ENCODE measurements at places on chromosomes 7 and 10.

GRCh38 chr10:23445591-23445990 lies 6.7 kb downstream of the OTUD1 start:
- no peak for DNase-seq

DNA sequence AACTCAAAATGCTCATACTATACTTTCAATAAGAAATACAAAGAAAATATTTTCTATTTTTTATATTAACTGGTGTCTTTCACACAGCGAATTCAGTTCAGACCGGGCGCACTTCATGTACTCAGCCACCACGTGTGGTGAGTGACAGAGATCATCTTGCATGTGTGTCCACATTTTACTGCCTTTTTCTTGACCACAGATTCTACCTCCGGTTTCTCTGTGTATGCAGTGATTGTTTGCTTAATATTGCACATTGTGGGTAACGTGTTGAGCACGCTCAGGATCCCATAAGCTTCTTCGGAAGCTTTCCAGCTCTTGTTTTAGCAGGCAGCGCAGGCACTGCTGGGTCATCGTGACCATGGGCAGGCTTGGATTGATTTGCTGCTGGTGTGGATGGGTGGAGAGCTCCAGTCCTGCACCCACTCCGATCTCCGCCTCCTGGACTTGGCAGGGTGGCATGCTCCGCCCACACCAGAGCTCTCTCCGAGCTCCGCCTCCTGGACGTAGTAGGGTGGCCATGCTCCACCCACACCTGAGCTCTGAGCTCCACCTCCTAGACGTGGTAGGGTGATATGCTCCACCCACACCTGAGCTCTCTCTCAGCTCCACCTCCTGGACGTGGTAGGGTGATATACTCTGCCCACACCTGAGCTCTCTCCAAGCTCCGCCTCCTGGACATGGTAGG lies 253.3 kb downstream of the DIP2C start:
- DNase-seq: no peak

- no peak for DNase-seq
Measured at GRCh38 chr7:129664029-129665012, 52.8 kb downstream of the NRF1 start.

DNA sequence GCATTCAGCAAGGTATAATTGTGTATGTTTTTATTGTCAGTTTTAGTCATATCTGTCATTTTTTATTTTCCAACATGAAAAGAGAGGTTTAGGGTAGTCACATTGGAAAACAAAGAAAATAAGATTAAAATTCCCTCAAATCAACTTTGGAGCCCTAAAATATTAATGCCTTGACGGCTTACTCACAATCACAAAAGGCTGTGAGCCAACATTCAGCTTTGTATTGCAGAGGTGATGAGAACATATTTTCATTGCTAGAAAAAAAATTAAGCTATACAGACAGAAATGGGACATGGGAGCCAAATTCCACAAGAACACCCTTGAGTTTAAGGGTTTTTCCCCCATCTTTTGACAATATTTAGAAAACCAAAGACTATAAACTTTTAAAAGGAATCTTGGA lies 30.2 kb downstream of the CALD1 start:
- DNase-seq: no peak

DNA sequence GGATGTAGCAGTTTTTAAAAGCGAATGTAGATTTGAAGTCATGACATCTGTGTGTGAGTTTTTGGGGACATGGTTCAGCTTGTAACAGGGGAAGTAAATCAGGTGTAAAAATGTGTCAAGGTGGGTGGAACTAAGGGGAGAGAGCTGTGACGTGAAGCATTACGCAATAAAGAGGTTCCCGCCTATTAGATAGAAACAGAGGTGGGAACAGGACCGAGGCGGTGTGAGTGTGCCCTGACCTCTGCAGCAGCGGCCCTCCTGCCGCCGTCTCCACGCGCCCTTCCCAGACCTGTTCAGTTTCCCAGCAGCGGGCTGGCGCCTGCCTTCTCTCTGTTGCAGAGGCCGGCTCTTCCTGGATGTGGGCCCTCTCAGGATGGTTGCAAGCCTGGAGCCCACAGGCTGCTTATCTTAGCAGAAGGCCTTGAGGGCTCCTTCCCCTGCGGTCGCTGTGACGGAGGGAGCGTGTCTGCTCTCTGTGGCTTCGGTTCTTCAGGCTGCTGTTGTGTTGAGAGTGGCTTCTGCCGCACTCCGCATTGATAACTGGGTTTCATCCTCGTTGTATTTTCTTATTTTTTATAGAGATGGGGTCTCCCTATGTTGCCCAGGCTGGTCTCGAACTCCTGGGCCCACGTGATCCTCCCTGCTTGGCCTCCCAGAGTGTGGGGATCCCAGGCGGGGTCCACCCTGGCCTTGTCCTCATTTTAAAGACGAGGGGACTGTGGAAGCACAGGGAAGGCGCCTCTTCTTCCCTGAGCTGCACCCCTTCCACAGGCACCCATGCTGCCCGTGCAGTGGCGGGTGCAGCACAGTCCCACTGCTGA lies 65.0 kb downstream of the DNAJB6 start:
- no peak for DNase-seq

- no peak for DNase-seq
Measured at GRCh38 chr10:105284476-105285215, 643.6 kb downstream of the SORCS3 start.

GRCh38 chr7:151311294-151311864 lies 30.2 kb upstream of the NUB1 start:
- no peak for DNase-seq

GRCh38 chr10:88152728-88153133 lies 289.3 kb downstream of the PTEN start:
- no peak for DNase-seq

- DNase-seq: peak; percentile 18
Measured at GRCh38 chr7:41940760-41941343, 238.0 kb upstream of the INHBA start.

GRCh38 chr10:130227883-130228282 lies 91.7 kb downstream of the GLRX3 start:
- no peak for DNase-seq

GRCh38 chr7:83441-83840 lies 108.9 kb upstream of the FAM20C start:
- no peak for DNase-seq

DNA sequence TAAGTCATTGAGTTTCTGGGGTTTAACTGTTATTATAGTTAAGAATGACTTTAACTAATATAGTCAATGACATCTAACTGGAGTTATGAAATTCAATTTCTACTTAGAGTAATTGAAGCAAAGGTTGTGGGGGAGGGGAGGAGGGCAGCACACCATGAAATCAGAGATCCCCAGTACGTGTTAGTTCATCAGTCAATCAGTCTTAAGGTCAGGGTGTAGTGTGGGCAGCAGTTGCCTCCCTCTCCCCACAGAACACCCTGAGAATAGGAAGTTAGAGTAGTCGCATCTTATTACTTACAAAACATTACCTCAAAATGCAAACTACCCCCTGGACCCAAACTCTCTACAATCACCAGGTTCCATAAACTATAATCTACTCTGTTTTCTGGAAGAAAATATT lies 7.0 kb upstream of the HPS1 start:
- DNase-seq: no peak

DNA sequence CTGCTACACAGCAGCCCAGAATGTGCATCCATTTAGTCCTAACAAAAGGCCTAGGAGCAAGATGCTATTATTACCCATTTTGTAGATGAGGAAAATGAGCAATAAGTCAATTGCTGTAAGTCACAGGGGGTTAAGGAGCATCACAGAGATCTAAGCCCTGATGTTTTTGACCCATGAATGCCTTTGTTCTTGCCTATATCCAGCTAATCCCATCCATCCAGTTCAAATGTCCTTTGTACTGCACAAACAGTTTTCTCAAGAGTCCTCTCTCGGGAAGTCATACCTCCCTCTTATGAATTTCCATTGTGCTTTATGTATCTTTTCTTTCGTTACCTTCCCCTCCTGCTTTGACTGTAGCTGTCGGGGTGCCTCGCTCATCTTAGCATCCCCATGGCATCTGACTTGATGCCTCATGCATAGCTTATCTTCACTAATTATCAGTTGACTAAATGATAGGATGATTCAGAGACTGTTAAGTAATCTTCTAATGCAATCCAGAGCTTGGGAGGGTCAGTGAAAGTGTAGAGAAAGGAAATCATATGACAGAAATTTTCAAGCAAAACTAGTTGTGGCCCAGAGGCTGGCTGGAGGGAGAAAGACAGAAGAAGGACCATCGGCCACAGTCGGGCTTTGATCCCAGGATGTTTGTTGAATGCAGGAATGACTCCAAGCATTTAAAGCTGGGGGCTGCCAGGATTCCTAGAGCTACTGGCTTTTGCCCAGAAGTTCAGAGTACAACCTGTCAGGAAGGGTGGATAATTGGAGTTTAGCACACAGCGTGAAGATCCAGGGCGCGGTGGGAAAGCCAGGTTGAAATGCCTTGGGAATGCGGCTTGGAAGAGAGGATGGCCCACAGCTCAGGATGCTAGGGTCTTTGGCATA lies 23.5 kb downstream of the BLVRA start:
- no peak for DNase-seq

GRCh38 chr7:149686011-149686410 lies 87.4 kb downstream of the ZNF467 start:
- no peak for DNase-seq

DNA sequence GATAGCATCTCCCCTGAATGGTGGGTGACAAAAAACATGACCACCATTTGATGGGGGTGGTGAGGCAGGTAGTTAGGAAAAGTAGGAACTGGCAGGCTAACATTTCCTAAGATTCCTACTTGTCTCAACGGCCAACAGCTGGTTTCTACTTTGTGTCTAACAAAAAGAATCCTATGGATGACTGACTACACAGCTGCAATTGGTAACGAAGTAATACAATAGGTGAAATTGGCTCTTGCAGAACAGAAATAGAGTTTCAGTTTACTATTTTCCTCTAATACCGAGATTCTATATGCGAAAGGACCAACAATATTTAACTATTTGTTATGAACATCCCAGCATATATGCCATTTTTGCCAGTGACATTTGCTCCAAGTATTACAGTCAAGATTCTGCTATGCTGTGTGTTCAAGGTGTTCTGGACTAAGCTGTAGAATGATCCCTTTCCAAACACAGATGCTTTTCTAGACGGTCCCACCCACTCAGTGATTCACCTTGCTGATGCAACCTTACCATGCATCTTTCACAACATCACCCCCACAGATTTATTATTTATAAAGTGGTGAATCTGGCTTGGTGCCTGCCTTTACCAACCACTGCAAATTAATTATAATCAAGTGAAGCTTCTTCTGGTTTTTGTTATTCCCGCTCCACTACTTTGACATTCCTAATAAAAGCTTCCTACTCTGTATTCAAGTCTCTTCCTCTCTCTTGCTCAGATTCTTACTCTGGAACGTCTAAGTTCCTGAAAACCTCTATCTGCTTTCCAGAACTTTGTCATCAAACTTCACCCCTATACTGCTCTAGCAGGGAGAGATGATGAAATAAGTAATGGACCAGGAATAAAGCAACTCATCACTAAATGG lies 16.8 kb downstream of the BBIP1 start:
- DNase-seq: peak; percentile 24

GRCh38 chr10:35259769-35260397 lies 76.4 kb upstream of the CCNY start:
- no peak for DNase-seq

DNA sequence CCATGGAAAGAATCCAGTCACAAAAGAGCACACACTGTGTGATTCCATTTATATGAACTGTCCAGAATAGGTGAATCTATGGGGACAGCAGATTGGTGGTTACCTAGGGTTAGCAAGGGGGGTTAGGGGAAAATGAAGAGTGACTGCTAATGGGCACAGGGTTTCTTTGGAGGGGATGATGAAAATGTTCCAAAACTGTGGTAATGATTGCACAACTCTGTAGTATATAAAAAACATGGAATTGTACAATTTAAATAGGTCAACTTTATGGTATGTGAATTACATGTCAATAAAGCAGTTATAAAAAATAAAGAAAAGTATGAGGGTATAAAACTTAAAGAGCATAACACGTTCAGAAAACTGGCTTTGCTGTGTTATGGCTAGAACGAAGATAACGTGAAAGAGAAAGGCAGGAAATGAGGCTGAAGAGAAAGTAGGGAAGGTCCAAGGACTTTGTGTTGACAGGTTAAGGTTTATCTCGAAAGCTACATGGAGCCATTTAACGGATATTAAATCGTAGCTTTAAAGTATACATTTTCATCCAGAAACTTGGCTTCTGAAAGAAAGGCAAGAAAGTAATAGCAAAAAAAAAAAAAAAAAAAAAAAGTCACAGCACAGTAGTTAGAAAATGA lies 26.4 kb upstream of the MSS51 start:
- no peak for DNase-seq

- DNase-seq: no peak
Measured at GRCh38 chr10:116891208-116891607, 41.9 kb downstream of the ENO4 start.

GRCh38 chr10:18472977-18473376 lies 178.4 kb downstream of the NSUN6 start:
- no peak for DNase-seq

- no peak for DNase-seq
Measured at GRCh38 chr7:47149971-47150370, 431.9 kb downstream of the TNS3 start.

DNA sequence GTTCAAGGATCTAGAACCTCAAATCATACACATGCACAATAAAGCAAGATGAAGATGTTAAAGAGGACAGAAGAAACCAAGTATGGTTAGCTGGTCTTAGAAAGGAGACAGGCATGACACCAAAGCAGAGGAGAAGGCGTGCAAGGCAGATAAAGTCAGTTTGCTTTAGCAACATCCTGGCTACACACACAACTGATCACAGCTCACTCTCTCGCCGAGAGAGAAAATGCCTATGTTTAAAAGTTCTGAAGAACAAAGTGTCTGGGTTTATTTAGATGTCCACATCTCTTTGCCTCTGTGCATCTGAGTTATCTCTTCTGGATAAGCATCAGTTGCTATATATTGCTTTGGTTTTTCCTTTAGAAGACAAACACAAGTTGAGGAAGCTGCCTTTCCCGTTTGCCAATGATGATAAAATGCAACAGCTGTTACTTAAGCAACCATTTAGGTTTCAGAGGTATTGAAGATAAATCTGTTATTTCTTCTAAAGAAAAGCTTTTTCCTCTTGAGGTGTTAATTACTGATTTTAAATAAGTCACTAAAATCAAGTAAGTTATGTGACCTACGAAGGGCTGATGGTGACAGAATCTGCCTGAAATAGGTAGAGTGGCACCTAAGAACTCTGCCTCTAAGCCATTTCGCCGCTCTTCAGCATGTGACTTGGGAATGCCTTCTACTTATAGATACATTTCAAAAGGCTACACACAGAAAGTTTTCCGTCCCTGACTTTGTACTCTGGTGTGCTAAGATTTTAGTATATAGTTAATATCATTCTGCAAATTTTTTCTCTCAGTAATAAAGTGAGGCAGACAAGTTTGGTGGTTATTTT lies 146.2 kb upstream of the ASAH2 start:
- no peak for DNase-seq

DNA sequence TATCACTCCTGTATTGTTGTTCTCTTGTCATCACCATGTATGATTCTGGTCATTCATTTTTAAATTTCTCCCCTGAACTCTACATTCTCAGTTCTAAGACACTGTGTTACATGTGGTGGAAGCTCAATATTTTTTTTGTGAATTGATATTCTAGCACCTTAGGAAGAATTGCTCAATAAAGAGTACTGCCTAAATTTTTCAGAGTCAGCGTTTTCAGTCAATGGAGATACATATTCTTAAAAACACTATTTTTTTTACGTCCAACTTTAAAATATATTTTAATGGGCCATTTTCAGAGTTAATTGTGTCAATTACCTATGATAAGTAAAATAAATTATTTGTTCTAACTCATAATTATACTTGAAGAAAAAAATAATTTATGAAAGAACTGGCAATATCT lies 210.4 kb upstream of the PLXDC2 start:
- no peak for DNase-seq

GRCh38 chr10:77782328-77783061 lies 144.1 kb downstream of the DLG5 start:
- DNase-seq: no peak

GRCh38 chr7:23357190-23358093 lies 58.3 kb downstream of the MALSU1 start:
- DNase-seq: no peak
